ENCODE measurements at places on chromosomes 1 and 21.

- peak; percentile 36 for DNase-seq
These were observed 90.7 kb upstream of the VAMP3 start for GRCh38 chr1:7680207-7680954.

DNA sequence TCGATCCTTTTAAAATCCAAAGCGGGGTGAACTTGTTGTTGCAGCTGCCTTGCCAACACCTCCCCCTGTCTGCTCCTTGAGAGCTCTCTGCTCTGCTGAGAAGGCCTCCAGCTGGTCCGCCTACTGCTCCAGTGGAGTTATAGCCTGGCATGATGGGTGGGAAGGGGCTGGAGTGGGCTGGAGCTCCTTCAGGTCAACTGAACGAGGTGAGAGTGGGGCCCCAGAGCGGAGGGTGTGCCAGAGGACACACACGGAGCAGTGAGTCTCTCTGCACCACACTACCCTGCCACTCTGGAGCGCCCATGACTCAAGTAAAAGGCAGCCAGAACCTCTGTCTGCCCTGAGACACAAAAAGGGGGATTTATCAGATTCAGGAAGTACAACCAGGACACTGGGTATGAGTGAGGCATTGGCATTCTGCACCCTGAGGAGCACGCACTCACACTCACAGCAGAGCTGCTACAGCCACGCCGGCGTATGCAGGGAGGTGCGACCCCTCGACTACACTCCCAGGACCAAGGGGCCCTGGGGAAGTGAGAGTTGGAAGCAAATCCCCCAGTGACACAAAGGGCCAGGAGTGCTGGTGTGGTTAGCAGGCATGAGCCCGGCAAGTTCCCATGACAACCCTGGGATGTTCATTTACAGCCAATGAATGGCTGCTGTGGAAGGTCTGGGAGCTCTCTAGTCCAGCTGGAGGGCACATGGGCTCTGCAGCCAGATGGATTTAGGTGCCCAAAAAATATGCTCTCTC lies 28.0 kb upstream of the EVA1B start:
- no peak for DNase-seq

- no peak for DNase-seq
These were observed 2.1 kb downstream of the RYR2 start for GRCh38 chr1:237043846-237044636.

DNA sequence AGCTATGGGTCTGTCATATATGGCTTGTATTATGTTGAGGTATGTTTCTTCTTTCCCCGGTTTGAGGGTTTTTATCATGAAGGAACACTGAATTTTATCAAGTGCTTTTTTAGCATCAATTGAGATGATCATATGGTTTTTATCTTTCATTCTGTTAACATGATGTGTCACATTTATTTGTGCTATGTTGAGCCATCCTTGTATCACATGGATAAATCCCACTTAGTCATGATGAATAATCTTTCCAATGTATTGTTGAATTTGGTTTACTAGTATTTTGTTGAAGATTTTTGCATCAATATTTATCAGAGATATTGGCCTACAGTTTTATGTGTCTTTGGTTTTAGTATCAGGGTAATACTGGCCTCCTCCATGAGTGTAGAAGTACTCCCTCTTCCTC lies 61.7 kb downstream of the GPR137B start:
- no peak for DNase-seq

GRCh38 chr1:198880397-198880796 lies 241.6 kb downstream of the PTPRC start:
- DNase-seq, result no peak

DNA sequence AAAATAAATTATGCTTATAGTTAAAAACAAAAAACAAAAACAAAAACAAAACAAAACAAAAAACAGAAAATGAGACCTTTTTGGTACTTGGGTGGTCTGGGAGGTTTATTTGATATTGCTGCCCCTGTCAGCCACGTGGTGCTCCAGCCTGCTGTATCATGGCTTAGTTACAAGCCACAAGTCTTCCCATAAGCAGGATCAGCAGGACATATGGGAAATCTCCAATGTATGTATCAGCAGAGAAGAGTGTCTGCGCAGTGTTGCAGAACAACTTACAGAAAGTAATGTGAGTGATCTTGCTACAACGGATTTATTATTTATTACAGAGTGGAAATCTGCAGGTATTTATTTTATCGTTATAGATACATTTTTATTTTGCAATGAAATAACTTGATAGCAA lies 423.0 kb upstream of the TMPRSS15 start:
- DNase-seq, result no peak

- no peak for DNase-seq
These were observed 123.7 kb downstream of the DISC1 start for GRCh38 chr1:231750296-231750695.

DNA sequence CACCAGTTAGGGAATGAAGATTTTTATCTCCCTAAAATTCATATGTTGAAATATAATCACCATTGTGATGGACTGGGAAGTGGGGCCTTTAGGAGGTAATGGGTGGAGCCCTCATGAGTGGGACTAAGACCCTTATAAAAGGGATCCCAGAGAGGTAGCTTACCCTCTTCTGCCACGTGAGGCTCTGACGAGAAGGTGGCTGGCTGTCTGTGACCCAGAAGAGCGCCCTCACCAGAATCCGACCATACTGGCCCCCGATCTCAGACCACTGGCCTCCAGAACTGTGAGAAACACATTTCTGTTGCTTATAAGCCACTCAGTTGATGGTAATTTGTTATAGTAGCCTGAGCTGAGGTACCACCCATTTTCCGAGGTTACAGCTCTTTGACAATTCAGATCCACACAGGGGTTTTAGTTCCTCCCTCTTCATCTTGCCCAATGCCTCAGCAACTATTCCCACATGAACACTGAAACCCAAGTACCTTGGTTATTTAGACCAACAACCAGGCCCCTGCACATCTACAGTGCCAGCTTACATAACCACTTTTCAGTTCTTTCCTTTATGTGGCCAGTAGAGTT lies 27.6 kb upstream of the HUNK start:
- no peak for DNase-seq

GRCh38 chr1:218380125-218380977 lies 35.2 kb downstream of the TGFB2 start:
- DNase-seq, result no peak

GRCh38 chr1:156245451-156246232 lies 2.2 kb downstream of the PAQR6 start:
- DNase-seq, result no peak

DNA sequence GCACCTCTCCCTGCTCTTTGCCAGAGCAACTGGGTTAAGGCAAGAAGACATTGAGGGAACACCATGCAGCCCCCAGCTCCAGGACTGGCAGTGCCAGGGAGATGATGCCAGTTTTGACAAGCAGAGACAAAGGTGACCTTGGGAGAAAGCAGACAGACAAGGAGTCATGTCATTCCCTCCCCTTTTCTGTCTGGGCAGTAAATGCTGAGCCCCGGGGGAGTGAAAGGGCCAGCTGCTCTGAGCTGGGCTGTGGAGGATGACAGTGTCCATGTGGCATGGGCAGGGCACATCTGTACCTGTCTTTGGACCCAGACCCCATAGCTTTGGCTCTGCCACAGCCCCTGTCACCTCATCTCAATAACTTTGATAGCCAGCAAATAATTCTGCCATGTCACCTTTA lies 24.2 kb downstream of the PLEKHA6 start:
- DNase-seq, result no peak

- DNase-seq, result no peak
These were observed 83.0 kb upstream of the BACH1 start for GRCh38 chr21:29215709-29216108.

- no peak for DNase-seq
These were observed 124.4 kb upstream of the GORAB start for GRCh38 chr1:170407581-170407980.

DNA sequence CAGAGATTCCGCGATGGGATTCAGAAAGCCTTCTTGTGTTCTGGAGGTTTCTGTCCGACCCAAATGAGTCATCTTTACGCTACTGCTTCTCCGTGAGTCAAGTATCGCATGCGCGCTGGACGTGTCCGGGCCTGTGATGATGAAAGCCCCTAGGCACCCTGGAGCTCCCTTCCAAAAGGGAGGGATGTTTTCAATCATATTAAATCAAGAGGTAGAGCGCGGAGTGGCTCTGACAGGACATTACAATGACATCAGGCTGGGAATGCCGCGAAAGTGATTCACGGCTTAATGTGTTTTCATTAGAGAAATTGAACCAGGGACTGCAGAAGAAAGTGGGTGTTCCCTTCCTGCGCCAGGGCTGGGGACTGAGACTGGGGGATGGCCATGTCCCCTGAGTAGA lies 48.5 kb downstream of the AJAP1 start:
- DNase-seq, result no peak

DNA sequence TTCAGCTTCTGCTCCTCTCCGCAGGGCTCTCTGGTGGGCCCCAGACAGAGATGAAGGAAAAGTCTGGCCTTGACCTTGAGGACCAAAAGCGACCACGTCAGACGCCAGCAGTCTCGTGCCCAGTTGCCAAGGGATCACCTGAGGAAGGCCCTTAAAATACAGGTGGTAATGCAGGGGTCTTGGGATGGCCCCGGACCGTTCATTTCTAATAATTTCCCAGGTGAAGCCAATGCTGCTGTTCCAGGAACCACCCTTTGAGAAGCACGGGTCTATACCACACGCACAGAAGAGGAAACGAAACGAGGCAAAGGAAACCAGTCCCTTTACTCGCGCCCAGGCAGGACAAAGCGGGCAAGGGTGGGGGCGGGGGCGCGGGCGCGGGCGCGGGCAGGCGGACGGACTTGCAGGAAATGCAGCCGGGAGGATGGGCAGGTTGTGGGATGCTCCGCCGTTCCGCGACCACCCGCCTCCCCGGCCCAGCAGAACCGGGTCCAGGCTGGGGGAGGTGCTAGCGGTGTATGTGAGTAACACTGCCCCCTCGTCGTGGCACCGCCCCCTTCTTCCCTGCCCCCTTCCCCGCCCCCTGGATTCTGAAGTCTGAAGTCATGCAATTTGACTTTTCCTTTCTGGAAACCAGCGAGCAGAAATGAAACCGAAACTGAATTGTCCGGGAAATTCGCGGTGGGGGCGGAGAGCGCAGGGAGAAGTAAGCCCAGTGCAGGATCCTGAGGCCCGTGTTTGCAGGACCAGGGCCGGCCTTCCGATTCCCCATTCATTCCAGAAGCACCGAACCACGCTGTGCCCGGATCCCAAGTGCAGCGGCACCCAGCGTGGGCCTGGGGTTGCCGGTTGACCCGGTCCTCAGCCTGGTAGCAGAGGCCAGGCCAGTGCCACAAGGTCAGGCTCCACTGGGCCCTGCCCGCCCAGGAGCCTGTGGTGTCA lies 5.8 kb upstream of the MX1 start:
- peak; percentile 32 for DNase-seq

GRCh38 chr1:41844255-41844654 lies 74.5 kb downstream of the HIVEP3 start:
- no peak for DNase-seq

GRCh38 chr1:84282780-84283333 lies 18.7 kb upstream of the SAMD13 start:
- no peak for DNase-seq

GRCh38 chr1:222926566-222926965 lies 111.7 kb downstream of the DISP1 start:
- DNase-seq, result no peak

DNA sequence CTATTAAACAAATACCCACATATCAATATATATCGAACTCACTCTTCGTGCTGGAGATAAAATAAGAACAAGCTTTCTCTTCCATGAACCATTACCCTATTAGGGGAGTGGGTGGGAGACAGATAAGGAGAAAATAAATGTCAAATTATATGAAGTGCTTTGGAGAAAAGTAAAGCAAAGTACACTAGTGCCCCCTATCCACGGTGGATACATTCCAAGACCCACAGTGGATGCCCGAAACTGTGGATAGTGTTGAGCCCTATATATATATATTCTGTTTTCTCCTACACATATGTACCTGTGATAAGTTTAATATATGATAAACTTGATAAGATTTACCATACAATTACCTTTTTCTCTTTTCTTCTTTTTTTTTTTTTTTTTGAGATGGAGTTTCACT lies 54.6 kb downstream of the FH start:
- no peak for DNase-seq

GRCh38 chr1:93483200-93483599 lies 35.3 kb downstream of the FNBP1L start:
- no peak for DNase-seq

- DNase-seq, result no peak
These were observed 346.2 kb upstream of the ZRANB2 start for GRCh38 chr1:71427066-71427465.
